Activated T-cell treated with anti-CD3 and anti-CD28 coated beads, Interleukin-2, amount 50 U/mL, for 24 hours (primary cell): ENCODE measurements at places on chromosomes 11 and 22.

GRCh38 chr11:95569207-95569606, 220.4 kb downstream of the FAM76B start:
- H3K36me3 ChIP-seq, result peaks cover 8% of the 10 kb centered on the region
- DNase-seq, result no peak
- H3K27me3 ChIP-seq, result no peaks in the 10 kb centered on the region
- H3K4me3 ChIP-seq, result no peak overlapping the region

DNA sequence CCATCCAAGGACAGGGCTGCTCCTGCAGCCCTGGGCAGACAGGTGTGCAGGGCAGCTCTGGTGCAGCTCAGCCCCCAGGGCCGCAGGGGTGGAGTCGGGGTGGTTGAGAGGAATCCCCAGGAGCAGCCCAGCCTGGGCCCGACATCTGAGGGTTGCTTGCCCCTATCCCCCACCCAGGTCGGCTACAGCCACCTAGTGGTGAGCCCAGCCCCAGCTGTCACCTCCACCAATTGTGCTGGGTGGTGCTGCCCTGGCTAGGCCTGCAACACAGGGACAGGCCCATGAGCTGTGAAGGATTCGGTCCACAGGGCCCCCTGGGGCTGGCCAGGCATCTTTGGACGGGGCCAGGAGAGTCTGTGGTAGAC, 29.6 kb downstream of the RTN4R start:
- H3K4me3 ChIP-seq, result no peak overlapping the region
- peak; percentile 68 for DNase-seq
- H3K27ac ChIP-seq, result peak overlapping the region; percentile 55
- peaks cover 29% of the 10 kb centered on the region for H3K4me1 ChIP-seq
- H3K27me3 ChIP-seq, result no peaks in the 10 kb centered on the region
- H3K36me3 ChIP-seq, result no peaks in the 10 kb centered on the region

DNA sequence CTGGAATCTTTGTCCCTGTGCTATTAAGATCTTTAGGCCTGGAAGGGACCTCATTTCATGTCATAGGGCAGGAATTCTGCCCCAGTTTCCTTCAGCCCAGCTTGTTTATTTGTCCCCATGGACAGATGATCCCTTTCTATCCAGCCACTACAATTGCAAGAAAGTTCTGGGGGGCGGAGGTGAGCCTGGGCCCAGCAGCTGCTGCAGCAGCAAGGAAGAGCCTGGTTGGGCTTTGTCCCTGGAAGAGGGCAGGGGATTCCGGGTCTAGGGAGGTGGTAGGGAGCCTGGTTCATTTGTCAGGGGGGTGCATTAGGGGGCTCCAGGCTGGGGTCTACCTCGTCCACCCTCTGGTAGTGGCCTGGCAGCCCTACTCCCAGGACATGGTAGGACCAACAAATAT, 16.4 kb upstream of the CACNA1I start:
- no peak overlapping the region for H3K4me3 ChIP-seq
- H3K36me3 ChIP-seq, result no peaks in the 10 kb centered on the region
- DNase-seq, result no peak
- peaks cover 48% of the 10 kb centered on the region for H3K27me3 ChIP-seq

- peaks cover 26% of the 10 kb centered on the region for H3K27me3 ChIP-seq
- no peak overlapping the region for H3K4me3 ChIP-seq
- no peak overlapping the region for H3K27ac ChIP-seq
- peaks cover 4% of the 10 kb centered on the region for H3K4me1 ChIP-seq
- no peak for DNase-seq
- no peaks in the 10 kb centered on the region for H3K36me3 ChIP-seq
These were observed 59.3 kb downstream of the EHF start for GRCh38 chr11:34680206-34680605.

- H3K4me3 ChIP-seq, result no peak overlapping the region
- no peaks in the 10 kb centered on the region for H3K36me3 ChIP-seq
- no peak for DNase-seq
- no peak overlapping the region for H3K27ac ChIP-seq
These were observed 53.2 kb upstream of the CDON start for GRCh38 chr11:126115816-126116331.
